Airway epithelial cell (primary cell): ENCODE measurements at places on chromosomes 11 and 22. TPM values are rescaled to one million over a fixed set of nuclear protein-coding genes. Genes with fewer than 3 reads are reported as not detected.

PNPLA5 gene
- total RNA-seq = not detected in 2 replicates

SMTNL1 gene
- not detected in 2 replicates for total RNA-seq

SLC35F2 gene
- 46.5 and 48.1 TPM in 2 replicates for total RNA-seq

FADS2 gene
- total RNA-seq = 226 and 340 TPM in 2 replicates

BTBD18 gene
- not detected in 2 replicates for total RNA-seq

CSF2RB gene
- 0.42 TPM in 1 of 2 replicates, not detected in the other for total RNA-seq

PDGFD gene
- 0.28 and 1.9 TPM in 2 replicates for total RNA-seq

P2RX3 gene
- total RNA-seq = not detected in 2 replicates

DGCR6L gene
- 51.1 and 52.6 TPM in 2 replicates for total RNA-seq

RIMBP3C gene
- total RNA-seq = 0.14 TPM in 1 of 2 replicates, not detected in the other

TREH gene
- not detected in 2 replicates for total RNA-seq

DDTL gene
- total RNA-seq = not detected in 2 replicates

C11orf24 gene
- total RNA-seq = 18.9 and 41.8 TPM in 2 replicates

PRR5L gene
- total RNA-seq = 7.5 and 13.2 TPM in 2 replicates

PRG2 gene
- not detected in 2 replicates for total RNA-seq

HINFP gene
- total RNA-seq = 5.2 and 17.0 TPM in 2 replicates

DDI1 gene
- not detected in 2 replicates for total RNA-seq

ST14 gene
- 146 and 177 TPM in 2 replicates for total RNA-seq

MFRP gene
- total RNA-seq = not detected in 2 replicates

TMEM191B gene
- 1.3 TPM in 1 of 2 replicates, not detected in the other for total RNA-seq

POU2AF1 gene
- total RNA-seq = 0.28 and 3.4 TPM in 2 replicates

KCNK7 gene
- total RNA-seq = 2.9 and 5.2 TPM in 2 replicates

GGTLC2 gene
- not detected in 2 replicates for total RNA-seq
